ENCODE measurements at places on chromosomes 7 and 10. TPM values are rescaled to one million over a fixed set of nuclear protein-coding genes. Genes with fewer than 3 reads are reported as not detected.

The HOXA9 gene
- 58.9 TPM for total RNA-seq

The POP7 gene
- 58.7 TPM for total RNA-seq

DNA sequence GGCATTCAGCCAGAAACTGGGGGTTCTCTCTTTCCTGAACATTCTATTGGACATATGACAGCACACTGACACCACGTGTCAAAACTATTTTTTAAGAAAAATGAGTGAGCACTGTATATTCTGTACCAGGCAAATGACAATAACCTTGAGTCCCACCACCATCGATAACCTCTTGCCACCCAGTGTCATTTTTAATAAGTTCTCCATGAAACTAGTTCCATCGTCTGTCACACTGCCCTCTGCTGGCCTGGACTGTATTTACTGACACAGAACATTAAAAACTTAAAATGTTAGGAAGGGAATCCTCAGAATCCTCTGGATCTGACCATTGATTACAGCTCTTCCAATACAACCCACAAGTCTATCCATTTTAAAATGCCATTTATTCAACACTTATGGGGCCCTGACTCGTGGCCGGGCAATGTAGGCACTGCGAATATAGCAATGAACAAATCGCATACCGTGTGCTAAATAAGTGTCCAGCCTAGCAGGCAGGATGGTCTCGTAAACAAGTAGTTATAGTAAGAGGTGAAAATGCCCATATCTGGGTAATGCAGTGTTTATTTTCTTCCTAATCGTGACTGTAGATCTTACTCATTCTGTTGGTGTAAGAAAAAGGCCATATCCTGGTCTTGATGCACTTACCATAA lies 35.9 kb upstream of the CACNB2 start:
- DNase-seq = peak; percentile 56

- no peak for DNase-seq
These were observed 93.5 kb upstream of the SLC25A13 start for GRCh38 chr7:96415293-96415940.

The ADRA2A gene
- total RNA-seq = 11.9 TPM

DNA sequence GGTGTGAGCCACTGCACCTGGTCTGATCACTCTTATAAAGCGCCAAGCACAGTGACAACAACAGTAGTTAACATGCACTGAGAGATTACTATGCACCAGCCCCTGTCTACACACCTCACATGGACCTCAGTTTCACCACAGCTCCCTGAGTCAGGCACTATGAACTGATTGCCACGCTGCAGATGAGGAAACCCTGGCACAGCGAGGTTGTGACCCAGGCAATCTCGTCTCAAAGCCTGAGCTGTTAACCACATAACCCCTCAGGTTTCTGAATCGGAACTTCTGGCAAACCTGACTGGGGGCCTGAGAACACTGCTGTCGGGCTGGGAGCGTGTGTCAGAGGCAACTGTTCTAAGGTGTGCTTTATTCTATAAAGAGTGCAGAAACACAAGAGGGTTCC lies 150.8 kb downstream of the RNF216 start:
- no peak for DNase-seq

The CDCA7L gene
- total RNA-seq = 10.1 TPM

- no peak for DNase-seq
These were observed 116.8 kb downstream of the ZFAND4 start for GRCh38 chr10:45555795-45556194.

The NUDT13 gene
- total RNA-seq = 25.1 TPM

The LRRTM3 gene
- total RNA-seq = not detected

GRCh38 chr10:133455611-133456031 lies 1.9 kb downstream of the SCART1 start:
- DNase-seq = no peak

The PCLO gene
- total RNA-seq = 9.8 TPM

The PLA2G12B gene
- 29.2 TPM for total RNA-seq

The FZD1 gene
- 5.6 TPM for total RNA-seq

GRCh38 chr10:113553149-113553548 lies 296 bp downstream of the HABP2 start:
- no peak for DNase-seq

The SEMA3D gene
- total RNA-seq = 1.5 TPM

DNA sequence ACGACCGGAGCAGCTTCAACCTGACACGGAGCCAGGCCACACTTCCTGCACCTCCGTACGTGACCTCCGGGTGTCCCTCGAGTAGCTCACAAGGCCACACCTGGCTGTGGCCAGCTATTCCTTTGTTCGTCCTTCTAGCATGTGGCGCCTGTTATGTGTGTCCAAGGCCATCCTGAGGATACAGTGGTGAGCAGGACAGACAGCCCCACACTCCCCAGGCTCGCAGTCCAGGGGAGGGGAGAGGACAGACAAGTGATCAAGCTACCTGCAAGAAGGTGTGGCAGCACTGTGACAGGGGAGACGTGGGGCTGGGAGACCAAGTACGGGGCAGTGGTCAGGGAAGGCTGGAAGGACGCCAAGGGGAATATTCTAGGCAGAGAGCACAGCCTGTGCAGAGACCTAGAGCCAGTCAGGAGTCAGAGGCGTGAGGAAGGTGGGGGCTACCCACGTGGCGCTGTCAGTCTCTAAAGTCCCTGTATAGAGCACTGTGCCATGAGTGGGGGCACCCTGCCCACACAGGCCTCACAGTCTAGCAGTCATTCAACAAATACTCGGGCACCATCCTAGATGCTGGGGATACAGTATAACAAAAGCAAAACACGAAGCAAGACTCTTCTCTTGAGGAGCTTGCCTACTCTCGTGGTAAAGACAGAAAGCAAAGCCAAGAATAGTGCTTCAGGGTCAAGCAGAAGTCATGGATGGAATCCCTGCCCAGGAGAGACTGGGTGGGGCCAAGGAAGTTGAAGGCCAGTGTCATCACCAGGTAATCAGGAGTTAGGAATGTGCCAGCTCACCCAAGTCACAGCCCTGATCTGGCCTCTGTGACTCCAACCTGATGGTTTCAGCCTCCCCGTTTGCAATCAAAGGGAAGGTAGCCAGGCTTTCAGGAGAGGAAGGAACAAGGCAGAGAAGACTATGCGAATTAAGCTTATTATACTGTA lies 58.6 kb downstream of the PROSER2 start:
- DNase-seq = peak; percentile 37

GRCh38 chr10:898141-898540 lies 33.4 kb downstream of the LARP4B start:
- no peak for DNase-seq

The FRMPD2 gene
- not detected for total RNA-seq

DNA sequence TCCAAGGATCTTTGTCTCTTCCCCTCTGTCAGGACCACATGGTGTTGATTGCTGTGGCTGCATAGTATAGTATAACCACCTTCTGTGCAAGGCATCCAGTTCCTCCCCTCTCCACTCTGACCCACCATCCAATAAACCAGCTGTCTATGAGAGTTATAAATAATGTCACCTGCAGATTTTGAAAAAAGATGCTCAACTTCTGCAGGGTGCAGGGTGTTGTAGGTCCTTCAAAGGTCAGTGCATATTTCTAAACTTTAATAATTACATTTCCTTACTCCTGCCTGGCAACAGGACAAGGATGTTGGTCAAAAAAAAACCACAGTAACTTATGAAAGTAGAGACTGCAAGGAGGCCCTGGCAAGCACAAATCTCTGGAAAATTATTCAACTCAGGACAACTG lies 166.2 kb downstream of the PKD1L1 start:
- no peak for DNase-seq

The CALD1 gene
- total RNA-seq = 162 TPM

- DNase-seq = no peak
These were observed 236.8 kb upstream of the AOAH start for GRCh38 chr7:36961097-36961496.

GRCh38 chr10:60162631-60163030 lies 227.0 kb downstream of the ANK3 start:
- DNase-seq = no peak

The PPP1R9A gene
- 28.1 TPM for total RNA-seq

- DNase-seq = peak; percentile 87
These were observed 10.0 kb upstream of the CHCHD1 start for GRCh38 chr10:73771722-73772280.

The PSPH gene
- total RNA-seq = 15.1 TPM

DNA sequence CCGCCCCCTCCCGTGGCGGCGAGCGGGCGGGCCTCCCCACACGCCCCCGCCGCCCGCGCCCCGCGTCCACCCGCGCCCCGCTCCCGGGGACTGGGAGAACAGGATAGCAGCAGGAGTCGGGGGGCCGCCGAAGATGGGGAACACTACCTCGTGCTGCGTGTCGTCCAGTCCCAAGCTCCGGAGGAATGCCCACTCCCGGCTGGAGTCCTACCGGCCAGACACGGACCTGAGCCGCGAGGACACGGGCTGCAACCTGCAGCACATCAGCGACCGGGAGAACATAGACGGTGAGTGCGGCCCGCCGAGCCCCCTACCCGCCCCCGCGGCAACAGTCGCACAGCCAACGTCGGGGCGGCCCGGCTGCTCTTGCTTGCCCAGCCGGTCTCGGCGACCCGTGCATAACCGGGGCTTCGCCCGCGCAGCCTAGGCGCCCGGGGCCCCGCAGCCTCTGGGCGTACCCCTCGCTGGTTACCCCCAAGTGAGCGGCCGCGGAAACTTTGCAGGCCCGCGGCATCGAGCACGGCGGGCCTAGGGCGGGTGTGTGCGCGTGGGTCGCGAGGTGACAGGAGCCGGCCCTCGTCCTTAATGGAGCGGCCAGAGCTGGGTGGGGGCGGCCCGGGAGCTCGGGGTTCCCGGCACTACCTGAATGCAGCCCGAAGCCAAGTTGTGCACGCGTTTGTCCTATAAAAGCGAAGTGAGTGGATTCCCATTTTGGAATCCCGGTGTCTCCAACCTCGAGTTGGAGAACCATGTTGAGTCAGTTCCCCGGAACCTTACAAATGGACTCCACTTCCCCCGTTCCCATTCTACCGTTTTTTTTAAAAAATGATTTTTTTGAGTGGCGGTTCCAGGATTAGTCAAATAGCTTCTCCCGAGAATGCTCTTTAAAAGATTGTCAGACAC lies 863 bp downstream of the CCNY start:
- peak; percentile 37 for DNase-seq

GRCh38 chr10:132397036-132397541 lies at the start of gene PWWP2B:
PWWP2B (plus strand) TSS chr10:132397200; CDS start chr10:132397227, 27 bp downstream.
- peak; percentile 72 for DNase-seq

DNA sequence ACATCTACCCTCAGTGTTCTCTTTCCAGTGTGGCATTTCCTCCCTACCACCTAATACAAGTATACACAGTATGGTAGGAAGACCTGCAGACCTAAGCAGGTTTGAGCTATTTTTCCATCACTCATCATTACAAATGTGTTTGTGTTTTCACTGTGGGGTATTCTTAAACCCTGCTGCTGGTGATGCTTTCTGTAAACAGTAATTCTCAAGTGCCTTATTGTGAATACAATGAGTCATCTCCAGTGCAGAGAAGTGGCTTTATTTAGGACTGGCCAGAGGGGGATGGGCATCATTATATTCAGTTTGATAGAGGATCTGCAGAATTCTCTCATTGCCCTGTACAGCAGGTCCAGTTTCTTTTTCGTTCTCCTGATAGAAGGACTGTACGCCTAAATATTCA lies 63.7 kb downstream of the GRM8 start:
- DNase-seq = no peak

DNA sequence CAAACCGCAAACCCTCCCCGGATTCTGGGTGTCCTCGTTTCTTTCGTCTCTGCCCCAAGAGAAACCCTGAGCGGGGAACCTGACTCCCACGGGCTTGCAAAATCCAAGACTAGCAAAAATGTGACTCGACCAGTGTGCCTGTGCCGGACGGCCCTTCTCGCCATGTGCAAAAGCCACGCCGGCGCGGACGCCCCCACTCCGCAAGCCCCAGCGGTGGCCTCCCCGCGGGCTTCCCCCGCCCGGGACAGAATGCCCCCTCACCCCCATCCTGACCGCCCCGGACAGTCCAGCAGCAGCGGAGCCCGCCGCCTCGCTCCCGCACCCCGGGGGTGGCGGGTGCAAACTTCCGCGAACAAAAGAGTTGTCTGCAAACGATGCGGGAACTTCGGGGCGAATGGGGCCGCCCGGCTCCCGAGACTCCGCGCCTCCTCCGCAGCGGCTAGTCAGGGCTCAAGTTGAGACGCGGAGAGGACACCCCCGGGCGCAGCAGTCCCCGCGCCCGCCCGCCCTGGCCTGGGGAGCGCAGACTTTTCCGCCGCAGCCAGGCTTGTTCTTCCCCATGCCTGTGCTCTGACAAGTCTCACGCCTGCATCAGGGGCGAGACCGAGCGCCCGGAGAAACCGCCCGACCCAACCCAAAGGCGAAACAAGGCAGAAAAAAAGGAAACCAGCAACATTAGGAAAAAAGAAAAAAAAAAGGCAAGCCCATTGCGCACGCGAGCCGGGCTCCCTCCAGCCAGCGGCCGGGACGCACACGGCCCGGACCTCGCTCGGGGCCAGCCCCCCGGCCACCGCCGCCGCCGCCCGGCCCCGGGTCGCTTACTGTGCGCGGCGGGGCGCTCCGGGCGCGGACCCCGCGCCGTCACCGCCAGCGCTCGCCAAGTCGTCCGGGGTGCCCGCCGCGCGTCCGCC lies 732 bp downstream of the FAM53B start:
- no peak for DNase-seq

The PSMG3 gene
- total RNA-seq = 7.1 TPM

GRCh38 chr7:69843653-69844052 lies 245.4 kb downstream of the AUTS2 start:
- no peak for DNase-seq

The CCDC126 gene
- total RNA-seq = 14.5 TPM

- no peak for DNase-seq
These were observed 197.4 kb downstream of the JCAD start for GRCh38 chr10:29861811-29862505.

DNA sequence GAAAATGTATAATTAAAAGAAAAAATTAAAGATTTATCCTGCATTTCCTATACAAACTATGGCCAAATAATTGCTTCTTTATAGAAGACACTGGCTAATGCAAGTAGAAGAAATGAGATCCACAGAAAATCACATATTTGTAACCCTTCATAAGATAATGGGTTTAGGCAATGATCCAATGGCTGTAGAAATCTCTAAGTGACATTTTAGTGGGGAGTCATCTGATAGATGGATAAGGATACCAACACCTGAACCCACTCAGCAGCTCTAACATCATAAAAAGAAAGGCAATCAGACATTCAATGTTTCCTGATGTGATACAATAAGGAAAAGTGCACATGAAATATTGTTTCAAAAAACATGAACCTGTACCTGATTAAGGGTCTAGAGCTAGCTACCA lies 297.5 kb downstream of the CXCL12 start:
- DNase-seq = no peak

The SKIDA1 gene
- not detected for total RNA-seq

The UBN2 gene
- total RNA-seq = 9.7 TPM

DNA sequence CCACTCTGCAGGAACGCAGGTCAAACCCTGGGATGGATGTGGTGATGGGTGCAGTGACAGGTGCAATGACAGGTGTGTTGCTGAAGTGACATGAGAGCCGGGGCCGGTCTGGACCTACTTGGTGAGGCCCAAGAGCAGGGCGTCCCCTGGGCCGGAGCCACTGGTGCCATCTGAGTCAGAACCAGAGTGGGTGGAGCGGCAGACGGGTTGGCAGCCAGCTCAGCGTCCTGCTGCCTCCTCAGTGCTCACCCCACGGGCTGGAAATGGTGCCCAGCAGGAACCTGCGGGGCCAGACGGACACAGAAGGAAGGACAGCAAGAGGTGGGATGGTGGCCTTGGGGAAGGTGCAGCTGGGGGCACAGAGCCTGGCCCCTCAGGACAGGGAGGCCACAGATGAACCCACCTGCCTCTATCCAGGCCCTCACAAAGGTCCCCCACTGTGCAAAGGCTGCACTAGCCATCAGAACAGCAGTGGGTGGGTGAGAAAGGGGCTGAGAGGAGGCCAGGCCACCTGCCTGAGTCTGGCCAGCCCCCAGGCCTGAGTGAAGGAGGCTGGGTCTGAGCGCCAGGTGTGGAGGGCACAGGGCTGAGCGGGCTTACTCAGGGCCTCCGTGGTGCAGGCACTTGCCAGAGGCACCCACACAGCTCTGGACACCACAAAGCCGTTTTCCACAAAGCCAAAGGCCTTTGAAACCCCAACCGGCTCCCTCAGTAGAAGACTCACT lies 129.0 kb upstream of the PPP2R2D start:
- no peak for DNase-seq

The ADRB1 gene
- 1.2 TPM for total RNA-seq
